Hematopoietic multipotent progenitor cell treated with erythropoietin and hydrocortisone succinate and interleukin-3 and kit ligand, for 6 days (in vitro differentiated cells): ENCODE measurements at places on chromosomes 13 and 19.

DNA sequence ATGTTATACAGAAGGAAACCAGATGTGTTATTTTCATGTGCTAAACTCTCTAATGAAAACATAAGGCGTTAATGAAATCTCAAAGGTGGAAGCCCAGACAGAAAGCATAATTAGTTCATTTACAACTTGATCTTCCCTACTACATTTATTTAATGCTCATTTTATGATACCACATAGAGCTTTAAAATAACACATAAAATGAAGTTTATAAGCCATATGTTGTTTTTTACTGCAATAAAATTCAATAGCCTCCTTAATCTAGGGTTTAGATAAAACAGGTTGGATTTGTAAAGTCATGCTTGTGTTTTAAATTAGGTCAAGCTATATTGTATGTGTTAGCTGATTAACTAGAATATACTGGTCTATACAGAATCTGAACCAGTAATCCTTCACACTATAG lies 81.2 kb downstream of the TNFRSF19 start:
- DNase-seq = no peak

DNA sequence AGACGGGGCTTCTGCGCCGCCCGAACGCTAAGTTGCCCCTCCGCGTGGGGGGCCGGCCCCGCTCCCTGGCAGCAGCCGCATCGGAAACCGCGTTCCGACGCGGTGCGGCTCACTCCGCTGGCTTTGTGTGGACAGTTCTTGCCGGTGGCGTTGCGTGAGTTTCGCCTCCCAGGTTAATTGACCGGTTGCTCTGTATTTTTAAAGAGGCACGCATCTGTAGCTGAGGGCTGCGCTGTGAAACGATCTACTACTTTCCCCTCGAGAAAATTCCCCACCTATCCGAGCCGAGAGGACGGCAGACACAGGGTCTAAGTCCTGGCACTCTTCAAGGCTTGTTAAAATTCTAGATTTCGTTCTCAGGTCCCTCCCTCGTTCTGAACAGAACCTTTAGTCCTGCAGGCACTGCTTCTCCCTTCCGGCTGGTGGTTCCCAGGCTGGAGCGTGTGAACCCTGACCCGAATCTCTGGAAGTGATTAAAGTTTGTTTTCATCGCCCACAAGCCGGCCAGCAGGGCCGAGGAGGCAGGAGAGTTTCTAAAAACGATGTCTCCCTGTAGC lies 933 bp downstream of the ARHGEF7 start:
- no peak for DNase-seq

- no peak for DNase-seq
Observed at GRCh38 chr19:28961772-28962500, 251.0 kb downstream of the UQCRFS1 start.

DNA sequence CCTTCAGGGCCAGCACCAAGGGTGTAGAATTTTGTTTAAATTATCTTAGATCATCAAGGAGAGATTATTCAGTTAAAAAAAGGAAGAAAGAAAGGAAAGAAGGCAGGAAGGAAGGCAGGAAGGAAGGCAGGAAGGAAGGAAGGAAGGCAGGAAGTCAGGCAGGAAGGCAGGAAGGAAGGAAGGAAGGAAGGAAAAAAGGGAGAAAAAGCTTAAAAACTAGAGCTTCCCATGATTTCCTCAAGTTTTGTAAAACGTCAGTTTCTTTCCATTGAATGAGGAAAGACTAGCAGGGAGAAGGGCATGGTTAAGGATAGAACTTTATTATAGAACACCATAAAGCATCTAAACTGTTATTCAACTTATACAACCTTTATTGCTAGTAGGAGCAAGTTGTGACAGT lies 2672.0 kb upstream of the PCDH20 start:
- DNase-seq = no peak

GRCh38 chr19:30873691-30874090 lies 475.5 kb downstream of the TSHZ3 start:
- DNase-seq = no peak

- DNase-seq = peak; percentile 32
Observed at GRCh38 chr19:16325161-16325527, 518 bp downstream of the KLF2 start.
